ENCODE measurements at places on chromosomes 3 and 15.

GRCh38 chr15:66405615-66406014, 18.9 kb downstream of the MAP2K1 start:
- no peak for DNase-seq

- DNase-seq, result no peak
These were observed 690.2 kb upstream of the DPPA4 start for GRCh38 chr3:110027446-110028080.

DNA sequence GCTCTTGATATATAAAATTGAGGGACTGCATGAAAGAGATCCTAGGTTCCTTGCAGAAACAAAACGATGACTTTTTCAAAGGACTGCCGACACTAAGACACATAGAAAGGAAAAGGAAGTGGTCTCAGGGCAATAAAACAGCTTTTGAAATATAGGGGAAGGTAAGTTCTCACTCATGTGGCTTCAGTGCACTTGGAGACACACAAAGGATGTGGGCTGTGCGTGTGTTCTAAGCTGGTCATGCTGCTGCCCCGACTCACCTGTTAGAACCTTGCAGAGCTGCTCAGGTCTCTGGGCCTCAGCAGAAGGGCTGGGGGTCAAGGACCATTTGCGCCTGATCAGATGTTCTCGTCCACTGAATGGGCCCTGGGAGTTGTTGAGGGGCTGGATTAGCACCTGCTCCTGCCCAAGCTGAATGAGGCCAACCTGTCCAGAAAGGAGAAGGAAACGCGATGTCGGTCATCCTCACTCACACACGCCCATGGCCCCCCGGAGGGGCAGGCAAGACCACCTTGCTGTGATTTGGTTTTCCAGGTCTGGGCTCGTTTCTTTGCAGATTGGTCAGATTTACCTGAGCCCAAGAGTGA, 11.1 kb downstream of the ADAMTS17 start:
- DNase-seq, result no peak

GRCh38 chr15:100862162-100862561, 17.5 kb upstream of the ALDH1A3 start:
- DNase-seq, result no peak

All from NCI-H526 (cell line).